ENCODE measurements at places on chromosomes 4 and X.

DNA sequence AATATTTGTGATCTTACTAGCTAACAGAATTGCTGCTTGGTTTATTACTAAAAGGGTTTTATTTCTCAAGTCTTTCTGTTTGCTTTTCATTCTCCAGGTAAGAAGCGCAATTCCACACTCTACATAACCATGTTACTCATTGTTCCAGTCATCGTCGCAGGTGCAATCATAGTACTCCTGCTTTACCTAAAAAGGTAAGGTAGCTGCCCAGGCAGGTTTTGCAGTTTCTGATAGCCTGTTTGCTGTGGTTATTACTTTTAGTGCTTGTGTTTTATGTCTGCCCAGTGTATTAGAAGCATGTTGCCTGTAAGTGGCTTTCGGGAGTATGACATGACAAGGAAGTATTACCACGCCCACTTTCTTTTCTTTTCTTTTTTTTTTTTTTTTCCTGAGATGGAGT lies 46.4 kb downstream of the IL13RA1 start:
- no peak for DNase-seq

GRCh38 chrX:135410861-135411627 lies 10.7 kb upstream of the SMIM10L2A start:
- no peak for DNase-seq

DNA sequence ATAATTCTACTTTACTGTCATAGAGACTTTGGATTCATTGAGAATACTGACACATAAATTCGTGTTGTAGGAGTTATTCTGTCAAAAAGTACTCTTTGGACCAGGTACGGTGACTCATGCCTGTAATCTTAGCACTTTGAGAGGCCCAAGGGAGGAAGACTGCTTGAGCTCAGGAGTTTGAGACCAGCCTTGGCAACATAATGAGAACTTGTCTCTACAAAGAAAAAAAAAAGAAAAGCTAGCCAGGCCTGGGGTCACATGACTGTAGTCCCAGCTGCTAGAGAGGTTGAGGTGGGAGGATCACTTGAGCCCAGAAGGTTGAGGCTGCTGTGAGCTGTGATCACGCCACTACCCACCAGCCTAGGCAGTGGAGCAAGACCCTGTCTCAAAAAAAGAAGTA lies 54.9 kb downstream of the WDR19 start:
- DNase-seq: no peak

- DNase-seq: no peak
Observed at GRCh38 chr4:108795733-108796132, 32.9 kb upstream of the ETNPPL start.

GRCh38 chr4:142265536-142265935 lies 580.6 kb downstream of the INPP4B start:
- DNase-seq: no peak
